ENCODE measurements at places on chromosomes 12 and 14. TPM values are rescaled to one million over a fixed set of nuclear protein-coding genes. Genes with fewer than 3 reads are reported as not detected.

- no peak for DNase-seq
- H3K4me3 ChIP-seq: no peak overlapping the region
- no peaks in the 10 kb centered on the region for H3K27me3 ChIP-seq
- no peaks in the 10 kb centered on the region for H3K36me3 ChIP-seq
- no peak overlapping the region for H3K27ac ChIP-seq
These were observed 291.1 kb upstream of the RTL1 start for GRCh38 chr14:101194373-101195308.

DNA sequence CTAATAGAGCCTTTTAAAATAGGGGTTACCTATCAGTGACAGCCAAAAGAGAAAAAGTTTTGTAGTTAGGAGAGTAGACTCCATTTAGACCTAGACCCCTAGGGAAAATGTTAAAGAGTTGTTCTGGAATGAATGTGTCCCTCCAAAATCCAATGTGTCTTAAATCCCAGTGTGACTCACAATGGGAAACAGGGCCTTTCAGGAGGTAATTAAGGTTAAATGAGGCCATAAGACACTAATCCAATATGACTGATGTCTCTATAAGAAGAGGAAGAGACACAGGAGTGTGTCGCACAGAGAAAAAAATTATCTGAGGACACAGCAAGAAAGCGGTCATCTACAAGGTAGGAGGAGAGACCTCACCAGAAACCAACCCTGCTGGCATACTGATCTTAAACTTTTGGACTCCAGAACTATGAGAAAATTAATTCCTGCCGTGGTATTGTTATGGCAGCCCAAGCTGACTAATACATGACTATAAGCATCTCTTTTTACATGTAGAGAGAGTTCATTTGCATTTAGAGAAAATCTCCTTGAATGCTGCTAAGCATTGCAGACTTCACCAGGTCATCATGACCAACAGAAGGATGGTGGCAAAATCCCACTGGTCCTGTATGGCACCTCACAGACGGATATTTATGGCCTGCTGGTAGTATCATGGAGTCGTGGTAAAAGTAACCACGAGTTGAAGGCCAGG is 259.6 kb upstream of the TMTC1 start:
- no peak overlapping the region for H3K4me3 ChIP-seq
- H3K4me1 ChIP-seq: no peaks in the 10 kb centered on the region

GRCh38 chr12:18171571-18171970 is 81.6 kb upstream of the RERGL start:
- no peaks in the 10 kb centered on the region for H3K4me1 ChIP-seq
- H3K27ac ChIP-seq: no peak overlapping the region
- H3K27me3 ChIP-seq: no peaks in the 10 kb centered on the region
- no peak overlapping the region for H3K4me3 ChIP-seq

- H3K27ac ChIP-seq: peak overlapping the region; percentile 52
- H3K36me3 ChIP-seq: no peaks in the 10 kb centered on the region
- peaks cover 15% of the 10 kb centered on the region for H3K4me1 ChIP-seq
- DNase-seq: peak; percentile 78
- no peaks in the 10 kb centered on the region for H3K27me3 ChIP-seq
These were observed 262.4 kb upstream of the HMGA2 start for GRCh38 chr12:65561798-65562382.

ASIC1 gene
- 1.8 TPM for total RNA-seq

BLTP3B gene
- 38.3 TPM for total RNA-seq
